ENCODE measurements at places on chromosomes 2 and 18.

- DNase-seq: no peak
These were observed 60.9 kb downstream of the ICOS start for GRCh38 chr2:203997481-203997880.

DNA sequence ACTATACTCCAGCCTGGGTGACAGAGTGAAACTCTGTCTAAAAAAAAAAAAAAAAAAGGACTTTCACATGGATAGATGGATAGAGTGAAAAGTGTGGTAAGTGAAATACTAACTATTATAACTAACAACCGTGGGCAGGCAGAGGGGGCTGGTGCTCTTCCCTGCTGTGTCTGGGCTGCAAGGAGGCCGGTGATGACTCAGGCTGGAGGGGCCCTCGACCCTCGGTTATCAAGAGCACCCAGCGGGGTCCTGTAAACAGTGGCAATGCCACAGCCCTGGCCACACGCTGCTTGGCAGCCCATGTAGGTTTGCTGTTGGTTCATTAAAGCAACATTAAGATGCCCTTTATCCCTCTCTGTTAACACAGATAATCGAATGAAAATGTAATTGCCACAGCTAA lies 184.8 kb upstream of the RAB12 start:
- no peak for DNase-seq

DNA sequence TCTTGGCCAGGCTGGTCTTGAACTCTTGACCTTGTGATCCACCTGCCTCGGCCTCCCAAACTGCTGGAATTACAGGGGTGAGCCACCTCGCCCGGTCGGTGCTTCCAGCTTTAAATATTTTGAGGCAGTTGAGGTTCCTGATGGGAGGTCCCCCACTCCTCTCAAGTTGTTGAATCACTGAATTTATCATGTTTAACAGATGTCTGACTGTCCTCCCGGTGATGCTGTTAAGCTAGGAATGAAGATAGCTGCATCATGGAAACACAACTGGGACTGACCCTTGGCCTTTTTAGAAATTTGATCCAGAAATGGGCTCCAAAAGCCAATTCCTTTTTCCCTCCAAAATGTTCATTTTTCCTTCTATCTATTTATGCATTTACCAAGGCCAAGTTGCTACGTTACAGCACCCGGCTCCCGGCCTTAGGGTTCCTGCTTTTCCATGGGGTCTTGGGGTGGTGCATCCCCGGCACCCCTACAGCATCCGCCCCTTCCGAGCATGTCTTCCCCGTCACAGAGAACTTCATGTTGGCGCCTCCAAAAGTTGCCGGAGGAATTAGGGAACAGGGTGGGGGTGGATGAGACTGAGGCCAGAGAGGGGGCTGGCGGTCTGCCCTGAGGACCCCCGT lies 43.9 kb downstream of the PAX8 start:
- no peak for DNase-seq

- DNase-seq: no peak
These were observed 360.9 kb downstream of the PLCL1 start for GRCh38 chr2:198165289-198165688.

DNA sequence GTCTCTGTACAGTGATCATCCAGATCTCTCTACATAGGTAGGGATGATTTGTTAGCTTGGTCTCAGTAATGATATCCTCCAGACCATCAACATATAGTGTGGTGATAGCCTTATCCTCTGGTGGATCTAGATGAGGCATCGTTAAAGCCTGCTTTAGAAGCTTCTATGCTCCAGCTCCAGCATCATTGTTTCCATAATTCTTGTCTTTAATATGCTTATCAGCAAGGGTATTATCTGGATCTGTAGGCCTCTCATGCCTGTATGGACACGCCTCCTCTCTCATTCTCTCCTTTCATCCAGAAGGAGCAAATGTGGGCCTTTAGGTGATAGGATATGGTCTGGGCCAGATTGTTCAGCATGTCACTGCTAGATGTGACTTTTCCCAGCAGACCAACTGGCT lies 234.5 kb upstream of the CHST9 start:
- no peak for DNase-seq

GRCh38 chr18:53101536-53102105 lies 761.6 kb downstream of the DCC start:
- DNase-seq: no peak

GRCh38 chr2:16393500-16394071 lies 272.0 kb downstream of the CYRIA start:
- no peak for DNase-seq

Data from left kidney (tissue), 8 donors.